Activated T-cell treated with anti-CD3 and anti-CD28 coated beads for 4 hours (primary cell): ENCODE measurements at places on chromosomes 1 and 21.

- no peak for DNase-seq
Observed at GRCh38 chr1:212589446-212589845, 19.1 kb upstream of the ATF3 start.

GRCh38 chr1:25022361-25023189, 92.5 kb upstream of the RUNX3 start:
- DNase-seq: peak; percentile 86

- no peak for DNase-seq
Observed at GRCh38 chr1:91807921-91808620, 77.9 kb downstream of the TGFBR3 start.

DNA sequence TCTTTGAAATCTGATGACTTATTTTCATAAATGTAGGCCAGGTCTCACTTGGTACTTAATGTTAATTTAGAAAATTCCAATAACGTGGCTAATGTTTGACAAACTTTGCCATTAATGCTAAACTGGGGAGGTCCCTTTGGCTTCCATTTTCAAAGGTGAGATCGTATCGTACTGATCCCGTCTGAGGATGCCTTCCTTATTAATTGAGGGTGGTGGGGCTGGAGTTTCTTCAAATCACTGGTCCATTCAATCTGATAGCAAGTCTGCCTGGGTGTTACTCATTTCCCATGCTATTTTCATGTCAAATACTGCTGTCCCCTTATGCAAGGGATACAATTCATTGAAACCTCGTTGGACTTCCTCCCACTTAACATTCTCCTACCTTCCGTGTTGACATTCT, 327.1 kb downstream of the DISC1 start:
- no peak for DNase-seq

DNA sequence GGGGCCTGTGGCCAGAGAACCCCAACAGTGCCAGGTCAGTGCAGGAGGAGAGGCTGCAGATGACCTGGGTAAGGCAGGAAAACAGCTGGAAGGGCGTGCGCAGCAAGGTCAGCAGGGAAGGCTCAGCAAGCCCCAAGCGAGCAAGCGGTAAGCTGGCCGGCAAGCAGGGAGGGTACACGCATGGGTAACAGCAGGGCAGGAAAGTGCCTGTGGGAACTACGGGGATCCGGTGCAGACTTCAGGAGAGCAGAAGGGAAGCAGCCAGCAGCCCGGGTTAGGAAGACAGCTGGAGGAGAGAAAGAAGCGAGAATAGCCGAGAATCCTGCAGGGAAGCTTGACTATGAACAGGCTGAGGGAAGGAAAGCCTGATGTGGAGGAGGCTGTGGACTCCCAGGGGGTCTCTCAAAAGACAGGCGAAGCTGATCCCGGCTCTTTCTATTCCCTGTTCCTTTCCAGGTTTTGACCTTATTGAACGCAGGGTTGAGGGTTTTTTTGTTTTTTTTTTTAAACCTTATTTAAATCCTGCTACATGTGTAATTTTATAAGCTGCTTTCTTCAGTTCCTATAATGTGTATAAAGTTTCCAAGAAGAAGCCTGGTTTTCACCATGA, 20.9 kb downstream of the UMODL1 start:
- DNase-seq: no peak

DNA sequence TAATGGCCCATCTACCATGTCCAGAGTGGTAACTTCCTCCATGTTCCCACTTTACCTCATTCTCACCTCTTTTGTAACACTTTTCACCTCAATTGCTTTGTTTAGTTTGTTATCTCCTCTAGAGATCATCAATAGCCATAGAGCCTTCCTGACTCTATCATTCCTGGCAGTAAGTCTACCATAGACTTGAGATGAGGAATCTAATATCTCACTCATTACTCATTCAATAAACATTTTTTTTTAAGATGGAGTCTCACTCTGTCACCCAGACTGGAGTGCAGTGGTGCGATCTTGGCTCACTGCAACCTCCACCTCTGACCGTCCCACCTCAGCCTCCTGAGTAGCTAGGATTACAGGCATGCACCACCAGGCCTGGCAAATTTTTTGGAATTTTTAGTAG, 7.1 kb downstream of the NMNAT2 start:
- DNase-seq: no peak

- DNase-seq: no peak
Observed at GRCh38 chr1:170836141-170836540, 99.2 kb upstream of the MROH9 start.

DNA sequence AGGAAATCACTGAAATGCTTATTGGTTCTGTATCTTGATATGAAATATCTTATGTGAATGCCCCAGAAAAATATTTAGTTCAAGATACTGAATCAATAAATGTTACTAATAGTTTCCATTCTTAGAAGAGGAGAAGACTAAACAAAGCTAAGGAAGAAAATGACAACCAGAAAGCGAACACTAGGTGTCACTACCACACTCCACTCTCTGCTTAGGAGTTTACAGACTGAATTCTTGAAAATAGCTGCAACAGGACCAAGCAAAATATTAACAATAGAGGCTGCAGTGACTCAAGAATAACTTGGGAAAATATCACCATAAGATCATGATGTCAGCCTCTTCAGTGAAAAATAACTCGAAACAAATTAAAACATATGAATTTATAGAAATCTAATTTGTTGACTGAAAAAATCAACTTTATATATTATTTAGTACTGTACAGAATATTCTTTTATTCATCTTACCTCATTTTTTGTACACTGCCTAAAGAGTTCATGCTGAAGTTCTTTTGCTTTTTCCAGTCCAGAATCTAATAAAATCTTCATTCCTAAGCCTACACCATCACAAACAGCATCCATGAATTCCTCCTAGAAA, 61.6 kb downstream of the KIF14 start:
- DNase-seq: no peak

DNA sequence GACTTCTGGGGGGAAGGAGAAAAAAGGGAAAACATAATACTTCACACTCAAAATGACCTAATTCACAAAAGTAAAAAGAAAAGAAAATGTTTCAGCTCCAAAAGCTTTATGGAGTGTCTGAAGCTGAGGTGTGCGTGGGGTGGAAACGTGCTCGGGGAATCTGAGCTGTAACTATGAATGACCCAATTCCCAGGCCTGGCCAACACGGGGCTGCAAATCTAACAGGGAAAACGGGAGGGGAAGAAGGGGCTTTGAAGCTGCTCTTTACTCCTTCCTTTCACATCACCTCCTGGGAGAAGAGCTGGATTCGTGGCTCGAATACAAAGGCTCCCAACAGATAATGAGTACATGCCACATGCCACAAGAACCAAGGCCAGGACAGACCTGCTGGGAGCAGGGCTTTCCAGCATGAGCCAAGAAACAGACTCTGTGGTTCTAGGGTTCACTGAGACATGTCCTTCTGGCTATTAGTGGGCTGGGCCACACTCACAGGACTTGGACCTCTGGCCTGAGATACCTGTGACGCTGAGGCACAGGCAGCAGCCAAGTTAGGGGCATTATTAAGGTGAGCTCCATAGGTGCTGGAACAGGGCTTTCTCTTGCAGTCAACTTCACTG, 51.5 kb downstream of the SLC66A1 start:
- DNase-seq: no peak

DNA sequence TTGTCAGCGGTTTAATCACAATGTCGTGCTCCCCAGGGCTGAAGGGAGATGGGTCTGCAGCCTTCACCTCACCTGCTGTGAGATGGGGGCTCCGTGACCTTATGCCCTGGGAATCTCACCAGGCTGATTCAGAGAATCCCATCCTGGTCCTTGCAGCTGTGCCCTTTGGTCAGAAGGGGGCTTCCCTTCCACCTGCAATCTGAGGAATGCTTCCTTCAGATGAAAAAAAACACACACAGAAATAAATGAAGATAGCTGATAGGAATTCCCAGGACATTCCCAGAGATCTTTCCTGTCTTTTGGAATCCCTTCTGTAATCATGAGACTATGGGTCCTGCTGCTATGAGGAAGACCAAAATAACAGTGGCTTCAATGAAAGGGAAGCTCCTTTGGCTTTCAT, 127.0 kb upstream of the VAMP3 start:
- DNase-seq: no peak

DNA sequence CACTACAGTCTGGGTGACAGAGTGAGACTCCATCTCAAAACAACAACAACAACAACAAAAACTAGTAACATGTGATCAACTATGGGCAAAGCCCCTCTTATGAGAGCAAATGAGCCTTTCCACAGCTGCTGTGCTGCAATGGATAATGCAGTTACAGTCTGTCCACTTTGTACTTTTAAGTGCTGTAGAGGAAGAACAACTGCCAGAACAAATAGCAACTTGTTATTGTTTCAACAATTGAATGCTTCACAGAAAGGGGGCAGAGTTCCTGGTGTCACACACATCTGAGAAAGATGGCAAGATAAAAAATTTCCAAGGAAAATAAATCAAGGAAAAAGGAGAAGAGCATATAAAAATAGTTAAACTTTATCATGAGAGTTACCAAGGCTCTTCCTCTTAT, 243.6 kb upstream of the DMRTA2 start:
- DNase-seq: no peak

DNA sequence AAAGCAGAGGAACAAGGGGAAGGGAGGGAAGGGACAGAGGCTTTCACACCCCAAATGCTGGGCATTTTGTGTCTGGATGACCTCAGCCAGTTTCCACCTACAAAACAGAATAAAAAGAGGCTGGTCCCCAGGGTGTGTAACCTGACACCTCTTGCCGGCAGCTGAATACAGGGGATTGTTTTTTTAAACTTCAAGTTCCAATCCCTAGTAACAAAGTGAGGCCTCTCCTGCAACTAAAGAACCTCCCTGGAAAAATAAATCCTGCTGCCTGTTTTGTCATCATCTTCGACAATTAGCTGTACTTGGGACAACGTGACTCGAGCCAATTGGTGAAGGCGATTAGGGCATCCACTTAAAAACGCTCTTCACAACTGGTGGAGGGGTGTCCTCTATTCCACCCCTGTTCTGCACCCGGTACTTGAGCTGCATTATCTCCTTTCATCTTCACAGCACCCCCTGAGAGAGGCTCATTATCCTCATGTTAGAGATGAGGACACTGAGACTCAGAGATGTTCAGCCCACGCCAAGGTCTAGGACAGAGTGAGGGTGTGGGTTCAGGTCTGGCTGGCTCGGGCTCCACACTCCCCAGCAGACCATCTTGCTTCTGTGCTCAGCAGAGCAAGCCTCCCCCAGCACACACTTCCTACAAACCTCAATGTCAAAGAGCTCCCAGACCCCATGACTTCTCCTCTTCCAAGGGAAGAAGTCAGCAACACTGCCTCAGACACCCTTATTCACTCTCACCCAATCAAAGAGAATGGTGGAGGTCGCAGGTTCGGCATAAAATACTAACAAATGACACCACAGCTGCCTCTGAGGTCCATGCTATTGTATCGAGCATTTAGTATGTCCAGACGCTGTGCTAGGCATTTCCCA, 15.2 kb downstream of the ITPKB start:
- no peak for DNase-seq

DNA sequence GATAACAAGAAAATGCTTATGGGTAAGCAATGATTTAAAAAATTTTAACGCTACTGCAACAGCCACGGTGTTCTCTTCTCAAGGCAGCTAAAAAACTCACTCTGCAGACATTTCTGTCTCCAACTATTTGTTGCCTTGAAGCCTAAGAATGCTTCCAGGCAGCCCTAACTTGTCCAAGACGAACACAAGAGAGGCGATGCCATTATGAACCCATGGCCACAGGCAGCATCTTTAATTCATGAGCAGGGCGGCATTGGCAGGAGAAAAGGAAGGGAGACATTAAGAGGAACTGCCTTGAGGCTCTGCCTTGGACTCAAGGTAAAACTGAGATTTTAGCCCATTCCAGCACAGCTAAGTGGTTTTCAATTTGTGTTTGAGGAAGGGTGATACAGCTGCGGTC, 67.5 kb downstream of the KCND3 start:
- no peak for DNase-seq

- no peak for DNase-seq
Observed at GRCh38 chr1:182684116-182684828, at the start of gene RGS8. TSS of gene RGS8 (minus strand) at chr1:182684587. CDS start at chr1:182669649, 14,938 bp downstream.

- no peak for DNase-seq
Observed at GRCh38 chr1:53543130-53543777, 84.1 kb downstream of the DMRTB1 start.

DNA sequence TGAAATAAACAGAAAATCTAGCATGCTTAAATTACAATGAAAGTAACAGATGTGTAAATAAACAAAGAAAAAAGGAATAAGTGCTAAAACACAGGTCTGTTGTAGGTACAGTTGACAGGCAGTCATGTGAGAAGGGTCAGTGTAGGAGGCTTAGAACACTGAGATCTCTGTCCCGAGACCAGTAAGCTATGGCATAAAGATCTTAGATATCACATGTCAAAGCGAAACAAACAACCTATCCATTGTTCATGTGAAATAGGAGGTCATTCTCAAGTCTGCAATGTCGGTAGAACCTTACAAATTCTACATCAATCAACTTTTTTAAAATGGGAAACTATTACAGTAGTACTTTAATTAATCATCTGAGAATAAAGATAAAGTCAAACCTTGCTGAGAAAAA, 428.9 kb upstream of the ADGRL2 start:
- DNase-seq: no peak

- no peak for DNase-seq
Observed at GRCh38 chr1:247317702-247318101, 14.0 kb downstream of the ZNF496 start.

DNA sequence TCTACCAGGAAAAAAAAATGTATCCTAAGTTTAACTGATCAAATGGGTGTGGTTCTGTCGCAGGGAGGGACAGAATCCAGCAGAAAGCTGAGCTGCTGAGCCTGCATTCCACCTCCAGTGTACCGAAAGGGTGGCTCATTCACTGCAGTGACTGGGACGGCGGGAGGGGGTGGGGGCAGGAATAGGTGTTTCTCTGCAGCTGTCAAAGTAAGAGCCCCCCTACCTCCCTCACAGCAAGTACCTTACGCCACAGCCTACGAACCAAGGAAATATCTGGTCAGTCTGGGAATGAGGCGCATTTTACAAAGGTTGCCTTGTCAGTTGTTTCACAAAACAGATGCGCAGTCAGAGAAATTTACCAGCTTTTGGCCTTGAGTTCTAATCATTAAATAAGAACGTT, 1.7 kb downstream of the S100B start:
- DNase-seq: no peak

DNA sequence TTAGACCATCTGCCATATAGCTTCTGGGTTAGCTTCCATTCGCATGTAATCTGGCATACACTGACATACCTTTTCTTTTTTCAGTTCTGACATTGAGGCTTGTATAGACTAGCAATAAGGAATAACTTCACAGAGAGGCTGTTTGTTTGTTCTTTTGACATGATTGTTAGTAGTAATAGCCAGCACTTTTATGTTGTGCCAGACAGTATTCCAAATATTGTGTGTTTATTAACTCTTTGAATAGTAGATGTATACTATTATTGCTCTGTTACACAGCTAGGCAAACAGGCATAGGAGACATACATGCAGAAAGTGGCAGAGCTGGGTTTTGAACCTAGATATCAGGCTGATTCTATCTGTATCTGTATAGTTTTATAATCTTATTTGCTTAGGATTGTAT, 12.6 kb downstream of the SMG7 start:
- no peak for DNase-seq

GRCh38 chr1:248821101-248821500, 4.6 kb downstream of the SH3BP5L start:
- DNase-seq: no peak

GRCh38 chr1:11736746-11737639, 1.1 kb downstream of the AGTRAP start:
- no peak for DNase-seq

GRCh38 chr1:26666855-26667254, 29.0 kb upstream of the ARID1A start:
- no peak for DNase-seq
